Smooth muscle cell of trachea (primary cell): ENCODE measurements at places on chromosomes 6 and 20. TPM values are rescaled to one million over a fixed set of nuclear protein-coding genes. Genes with fewer than 3 reads are reported as not detected.

Gene TGM3
- total RNA-seq, result under 0.01 TPM in 1 of 2 replicates, not detected in the other

Gene C20orf144
- under 0.01 and 0.44 TPM in 2 replicates for total RNA-seq

Gene PRKN
- 4.1 and 7.4 TPM in 2 replicates for total RNA-seq

Gene UBE3D
- total RNA-seq, result 7.0 and 7.4 TPM in 2 replicates

Gene L3MBTL1
- 6.5 and 10.4 TPM in 2 replicates for total RNA-seq

Gene MAK
- not detected in 2 replicates for total RNA-seq

Gene OR2H2
- total RNA-seq, result not detected in 2 replicates

Gene C6orf52
- total RNA-seq, result 0.50 and 0.58 TPM in 2 replicates

Gene DCDC2
- not detected in 2 replicates for total RNA-seq

Gene SOX18
- 0.29 TPM in 1 of 2 replicates, not detected in the other for total RNA-seq

Gene BPIFA1
- not detected in 2 replicates for total RNA-seq

Gene BMP5
- 0.17 and 1.0 TPM in 2 replicates for total RNA-seq

Gene HLA-DOA
- under 0.01 TPM in 1 of 2 replicates, not detected in the other for total RNA-seq

Gene C20orf141
- 0.50 TPM in 1 of 2 replicates, not detected in the other for total RNA-seq

Gene ZFP57
- total RNA-seq, result 0.17 and 0.29 TPM in 2 replicates

Gene GNRH2
- 0.15 and 0.50 TPM in 2 replicates for total RNA-seq

Gene MYLK2
- total RNA-seq, result not detected in 2 replicates

Gene VSTM2L
- total RNA-seq, result 2.8 and 5.3 TPM in 2 replicates

Gene CST7
- not detected in 2 replicates for total RNA-seq

Gene GPR63
- total RNA-seq, result 0.29 and 0.99 TPM in 2 replicates

Gene NFATC2
- total RNA-seq, result under 0.01 and 0.17 TPM in 2 replicates

Gene ANKRD66
- not detected in 2 replicates for total RNA-seq

Gene ASIP
- total RNA-seq, result not detected in 2 replicates

Gene EDN1
- 0.33 and 0.87 TPM in 2 replicates for total RNA-seq

Gene CDSN
- not detected in 2 replicates for total RNA-seq

Gene OPRL1
- 1.9 and 5.8 TPM in 2 replicates for total RNA-seq

Gene SERPINB1
- total RNA-seq, result 18.7 and 30.8 TPM in 2 replicates

Gene CGA
- total RNA-seq, result not detected in 2 replicates

Gene TTK
- 2.0 and 38.5 TPM in 2 replicates for total RNA-seq

Gene GJE1
- not detected in 2 replicates for total RNA-seq

Gene TMEM14B
- total RNA-seq, result 77.9 and 139 TPM in 2 replicates
